ENCODE measurements at places on chromosomes 7 and 10.
A peak's percentile ranks its signal among the peaks of the same experiment; 100 is the strongest.

- no peak for DNase-seq
Observed at GRCh38 chr7:111499027-111499426, 63.3 kb downstream of the IMMP2L start.

DNA sequence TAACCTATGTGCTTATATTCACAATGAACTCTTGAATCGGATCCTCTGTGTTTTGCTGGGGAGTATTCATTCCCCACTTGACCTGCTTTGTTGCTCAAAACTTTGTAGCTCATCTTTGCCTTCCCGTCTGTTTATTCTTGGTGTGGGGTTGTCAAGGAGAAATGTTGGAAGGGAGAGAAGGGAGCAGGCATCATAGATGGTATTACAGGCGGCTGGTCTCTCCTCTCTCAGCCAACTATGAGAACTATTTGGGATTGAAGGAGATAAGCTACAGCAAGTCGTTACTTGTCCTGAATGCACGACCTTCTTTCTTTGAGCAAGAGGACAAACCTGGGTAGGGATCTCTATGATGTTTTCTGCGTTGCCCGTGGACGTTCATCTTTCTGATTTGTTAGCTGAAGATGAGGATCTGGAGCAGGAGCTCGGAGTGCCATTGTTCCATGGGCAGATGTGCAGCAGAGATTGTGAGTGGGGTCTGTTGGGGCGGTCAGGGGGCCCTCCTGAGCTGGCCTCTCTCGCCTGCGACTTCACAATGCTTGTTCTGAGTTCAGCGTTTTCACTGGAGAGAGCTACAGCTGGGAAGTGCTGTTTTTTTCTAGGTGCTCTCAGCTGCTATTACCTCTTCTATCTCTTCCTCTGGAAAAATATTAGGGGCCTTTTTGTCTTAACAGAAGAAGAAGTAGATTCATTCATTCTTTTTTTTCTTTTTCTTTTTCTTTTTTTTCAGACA, 126.9 kb upstream of the KLF6 start:
- no peak for DNase-seq

DNA sequence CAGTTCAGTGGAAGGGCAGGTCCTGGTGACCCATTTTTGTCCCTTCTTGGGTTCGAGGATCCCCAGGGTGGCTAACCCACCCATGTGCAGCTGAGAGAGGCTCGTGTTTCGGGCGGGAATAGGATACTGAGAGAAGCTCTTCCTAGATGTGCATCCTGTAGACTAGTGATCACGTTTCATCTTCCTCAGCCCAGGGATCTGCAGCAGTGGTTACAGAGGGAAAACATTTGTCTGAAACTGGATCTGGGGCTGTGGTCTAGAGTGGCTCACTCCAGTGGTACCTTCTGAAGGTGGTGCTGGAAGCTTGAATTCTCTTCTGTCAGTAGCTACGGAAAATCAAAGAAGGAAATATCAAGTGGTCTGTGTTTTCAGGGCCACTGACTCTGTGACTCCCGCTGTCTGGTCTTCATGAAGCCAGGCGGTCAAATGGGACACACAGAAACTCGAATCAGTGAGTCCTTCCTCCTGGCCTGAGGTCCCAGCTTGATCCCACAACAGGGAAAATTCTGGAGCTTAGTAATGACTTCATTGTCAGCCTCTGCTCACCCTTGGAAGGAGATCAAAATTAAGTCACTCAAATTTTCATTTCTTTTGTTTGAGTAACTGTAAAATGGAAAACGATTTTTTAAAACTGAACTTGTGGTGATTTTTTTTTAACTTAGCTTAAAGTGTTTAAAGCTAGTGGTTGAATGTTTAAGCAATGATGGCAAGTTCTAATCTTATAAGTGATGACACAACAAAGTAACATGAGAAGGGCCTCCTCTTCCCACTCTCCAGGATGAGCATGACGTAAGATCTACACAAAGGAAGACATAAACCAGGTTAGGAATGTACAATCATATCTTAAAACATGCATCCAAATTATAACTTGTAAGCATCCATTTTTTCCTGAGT, 469.3 kb upstream of the KLF6 start:
- no peak for DNase-seq

GRCh38 chr7:114622221-114622620, 207.6 kb downstream of the FOXP2 start:
- DNase-seq, result no peak

- no peak for DNase-seq
Observed at GRCh38 chr7:68146983-68147382, 1150.3 kb downstream of the TYW1 start.

DNA sequence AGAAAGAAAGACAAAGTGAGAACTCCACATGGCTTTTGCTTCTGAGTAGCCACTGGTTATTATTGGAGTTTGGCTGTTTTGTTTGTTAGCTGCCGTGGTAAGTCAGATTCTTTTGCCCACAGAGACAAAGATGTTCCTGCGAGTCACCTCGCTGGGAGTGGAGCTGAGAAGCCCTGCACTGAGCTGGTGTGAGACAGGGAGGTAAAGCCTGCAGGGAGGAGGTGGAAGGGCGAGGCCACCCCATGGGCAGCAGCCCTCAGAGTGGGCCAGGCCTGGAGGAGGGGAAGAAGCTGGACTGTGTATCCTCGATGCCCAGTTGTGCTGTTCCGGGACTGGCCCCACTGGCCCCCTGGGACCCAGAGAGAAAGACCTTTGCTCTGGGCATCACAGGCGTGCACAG, 14.3 kb upstream of the NOM1 start:
- no peak for DNase-seq

DNA sequence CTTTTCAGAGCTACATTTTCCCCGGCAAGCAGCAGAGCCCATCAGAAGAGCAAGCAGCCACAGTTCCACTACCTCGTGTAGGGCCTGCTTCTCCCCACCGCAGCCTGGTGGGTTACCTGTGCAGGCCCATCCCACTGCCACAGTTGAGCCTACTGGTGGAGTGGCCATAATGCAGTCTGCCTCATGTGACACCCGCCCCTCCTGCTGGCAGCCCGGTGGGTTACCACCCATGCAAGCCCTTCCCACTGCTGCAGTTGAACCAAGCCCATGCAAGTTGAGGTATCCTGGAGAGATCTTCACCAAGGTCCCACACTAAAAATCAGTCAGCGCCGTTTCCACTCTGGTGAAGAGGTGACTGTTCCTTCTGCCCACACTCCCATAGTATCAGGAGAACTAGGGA, 32.1 kb upstream of the CNNM1 start:
- no peak for DNase-seq

DNA sequence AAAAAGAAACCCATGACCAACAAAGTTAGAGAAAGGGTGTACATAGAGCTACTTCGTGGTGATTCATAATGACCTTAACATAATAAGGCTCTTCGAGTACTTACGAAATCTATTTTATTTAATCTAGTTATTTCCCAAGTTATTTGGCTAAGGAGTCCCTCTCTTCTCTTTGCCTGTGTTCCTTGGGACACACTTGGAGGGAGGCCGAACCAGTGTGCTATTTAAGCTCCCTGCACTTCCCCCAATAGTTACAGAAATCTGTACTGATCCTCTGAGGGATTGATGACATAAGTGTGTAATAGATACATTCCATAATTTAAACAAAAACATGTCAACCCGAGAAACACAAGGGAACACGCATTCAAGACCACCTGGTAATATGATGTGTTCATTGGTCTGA, 351.1 kb downstream of the GATA3 start:
- DNase-seq, result no peak

DNA sequence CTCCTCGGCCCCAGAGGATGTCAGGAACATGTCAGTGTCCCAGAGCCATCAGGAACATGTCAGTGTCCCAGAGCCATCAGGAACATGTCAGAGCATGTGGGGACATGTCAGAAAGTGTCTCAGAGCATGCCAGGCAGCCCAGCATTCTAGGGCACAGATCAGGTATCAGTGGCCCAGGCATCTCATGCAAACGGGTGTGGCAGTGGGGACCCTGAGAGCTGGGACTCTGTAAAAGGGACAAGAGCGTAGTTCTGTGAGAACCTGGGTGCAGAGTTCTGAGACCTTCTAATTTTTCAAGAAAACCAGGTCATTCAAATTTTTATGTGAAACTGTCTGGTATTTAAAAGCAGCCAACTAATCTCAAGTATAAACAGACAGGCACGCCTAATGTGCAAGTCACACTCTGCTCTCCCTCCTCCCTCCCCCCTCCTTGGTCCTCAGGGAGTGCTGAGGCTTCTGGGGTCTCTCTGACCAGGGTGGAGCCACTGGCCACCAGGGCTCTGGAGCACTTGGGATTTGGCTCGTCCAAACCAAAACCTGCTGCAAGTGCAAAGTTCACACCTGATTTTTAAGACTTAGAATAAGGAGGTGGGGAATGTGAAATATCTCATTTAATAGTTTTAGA, 64.6 kb downstream of the ALOX5 start:
- DNase-seq, result no peak

GRCh38 chr7:8131694-8132605, 130.0 kb downstream of the ICA1 start:
- peak; percentile 68 for DNase-seq

DNA sequence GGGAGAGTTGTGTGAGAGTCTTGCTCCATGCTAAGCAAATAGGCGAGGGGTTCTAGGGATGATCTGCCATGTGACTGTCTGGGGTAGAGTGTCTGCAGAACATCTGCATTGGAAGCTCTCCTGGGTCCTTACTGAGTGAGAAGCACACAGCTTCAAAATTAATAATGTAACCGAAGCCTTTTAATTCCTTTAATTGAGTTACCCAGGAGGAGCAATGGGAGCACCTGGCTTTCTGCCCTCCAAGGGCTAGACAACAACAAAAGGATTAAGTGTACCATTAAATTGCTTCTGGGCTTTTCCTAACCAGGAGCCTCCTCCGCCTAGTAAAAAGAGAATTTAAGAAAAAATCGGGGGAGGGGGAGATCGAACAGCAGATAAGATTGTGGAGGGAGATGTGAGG, 102.0 kb upstream of the TBX20 start:
- no peak for DNase-seq

- DNase-seq, result no peak
Observed at GRCh38 chr10:75197906-75198305, 12.7 kb upstream of the VDAC2 start.

DNA sequence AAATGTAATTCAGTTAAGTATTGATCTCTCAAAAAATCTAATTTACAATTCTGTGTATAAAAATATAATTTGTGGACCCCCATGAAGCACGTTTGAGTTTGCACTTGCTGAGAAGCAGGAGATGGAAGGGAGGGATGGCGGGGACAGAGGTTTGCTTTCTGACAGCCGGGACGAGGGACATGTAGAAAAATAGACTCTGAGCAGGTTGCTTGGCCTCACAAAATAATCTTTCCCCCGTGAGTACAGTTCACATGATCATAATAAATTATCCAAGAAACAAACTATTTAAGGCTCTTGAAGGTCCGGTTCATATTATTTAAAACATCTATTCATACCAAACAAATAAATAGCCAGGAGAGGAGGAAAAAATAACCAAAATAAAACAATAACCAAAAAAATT, 10.0 kb downstream of the SHH start:
- no peak for DNase-seq

GRCh38 chr7:150756858-150757257, 19.6 kb downstream of the GIMAP5 start:
- DNase-seq, result peak; percentile 51

DNA sequence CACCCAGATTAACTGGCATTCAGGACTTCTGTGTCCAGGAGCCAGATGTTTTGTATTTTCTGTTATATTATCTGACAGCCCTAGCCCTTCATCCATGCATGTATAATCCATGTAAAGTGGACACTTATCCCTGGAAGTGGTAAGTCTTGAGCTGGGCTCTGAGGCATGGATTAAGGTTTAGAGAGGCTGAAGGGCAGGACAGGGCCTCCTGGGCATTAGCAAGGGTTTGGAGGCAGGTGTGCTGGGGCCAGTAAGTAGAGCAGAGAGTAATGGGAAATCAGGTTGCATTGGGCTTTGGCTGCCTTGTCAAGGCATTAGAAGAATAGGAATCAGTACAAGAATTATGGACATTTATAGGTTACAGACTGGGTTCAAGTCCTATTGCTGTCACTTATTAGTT, 138.0 kb downstream of the DYNC1I1 start:
- DNase-seq, result no peak

- DNase-seq, result no peak
Observed at GRCh38 chr10:112362833-112363232, 11.1 kb upstream of the ACSL5 start.

DNA sequence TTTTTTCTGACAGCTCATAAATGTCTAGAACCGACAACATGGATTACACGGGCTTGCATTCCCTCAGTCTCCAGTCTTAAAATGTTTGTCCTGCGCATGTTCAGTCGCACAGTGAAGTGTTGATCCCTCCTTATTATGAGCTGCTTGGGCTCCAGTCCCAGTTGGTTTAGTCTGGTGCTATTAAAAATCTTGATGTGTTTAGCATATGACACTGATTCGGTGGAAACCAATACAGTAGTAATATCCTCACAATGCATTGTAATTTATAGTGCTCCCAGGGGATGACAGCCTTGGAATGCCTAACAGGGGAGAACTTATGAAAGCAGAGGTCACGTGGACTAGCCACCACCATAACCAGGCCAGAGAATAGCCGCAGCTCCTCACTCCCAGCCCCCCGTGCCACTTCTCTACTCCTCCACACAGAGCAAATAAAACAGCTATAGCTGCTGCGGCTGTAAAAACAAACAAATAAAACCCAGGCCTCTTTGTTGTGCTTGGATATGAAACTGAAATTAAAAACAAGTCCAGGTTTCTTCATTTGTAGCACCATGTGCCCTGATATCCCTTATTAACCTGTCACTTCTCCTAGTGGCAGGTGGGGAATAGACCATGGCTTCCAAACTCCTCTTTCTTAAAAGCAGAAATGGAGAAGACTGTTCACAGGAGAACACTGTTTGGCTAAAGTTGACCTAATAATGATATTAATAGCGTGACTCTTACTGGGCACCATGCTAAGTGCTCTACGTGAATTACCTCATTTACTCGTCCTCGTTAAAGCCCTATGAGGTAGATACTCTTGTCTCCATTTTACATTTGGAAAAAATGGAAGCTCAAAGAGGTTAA, 7.7 kb downstream of the DPCD start:
- no peak for DNase-seq

- DNase-seq, result no peak
Observed at GRCh38 chr10:131167036-131167860, 144.3 kb downstream of the TCERG1L start.

DNA sequence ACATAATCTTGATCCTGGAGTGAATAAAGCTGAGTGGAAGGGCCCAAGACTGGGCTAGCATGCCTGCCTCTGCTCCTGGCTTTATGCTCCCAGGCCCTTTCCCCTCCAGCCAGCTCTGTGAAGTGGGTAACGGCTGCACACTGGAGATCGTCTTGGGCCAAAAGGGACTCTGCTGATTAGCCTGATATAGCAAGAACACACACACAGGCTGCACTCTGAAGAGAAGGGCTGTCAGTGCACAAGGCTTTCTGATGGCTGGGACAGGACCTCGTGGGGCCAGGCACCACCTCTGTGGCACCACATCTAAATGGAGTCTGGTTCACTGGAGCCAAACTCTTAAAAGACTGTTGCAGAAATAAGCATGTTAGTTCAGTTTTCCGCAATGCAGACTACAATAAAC, 161.4 kb downstream of the NEURL1 start:
- DNase-seq, result no peak

GRCh38 chr7:159119851-159120539, 24.7 kb downstream of the VIPR2 start:
- DNase-seq, result no peak

- DNase-seq, result no peak
Observed at GRCh38 chr7:70700941-70701425, 431.0 kb upstream of the GALNT17 start.

Data from activated CD8-positive, alpha-beta memory T cell treated with anti-CD3 and anti-CD28 coated beads, Interleukin-2, amount 10 ng/mL, durations not matched to agents 7 days and 5 days (primary cell).